ENCODE measurements at places on chromosomes 11 and 22. TPM values are rescaled to one million over a fixed set of nuclear protein-coding genes. Genes with fewer than 3 reads are reported as not detected.

The OR52I1 gene
- total RNA-seq, result not detected

The PARVA gene
- total RNA-seq, result 109 TPM

The PRR33 gene
- not detected for total RNA-seq

The MMP3 gene
- total RNA-seq, result 11.0 TPM

The ANO9 gene
- total RNA-seq, result 0.32 TPM

The AQP11 gene
- 1.6 TPM for total RNA-seq

The OR51B5 gene
- 2.3 TPM for total RNA-seq

The FOLR3 gene
- 0.48 TPM for total RNA-seq

The GRAP2 gene
- total RNA-seq, result 8.0 TPM

The CHRNA10 gene
- 0.48 TPM for total RNA-seq

The SGSM1 gene
- total RNA-seq, result 1.9 TPM

Measured in breast epithelium (tissue), 4 donors.